Hematopoietic multipotent progenitor cell treated with erythropoietin and hydrocortisone succinate and interleukin-3 and kit ligand, for 6 days (in vitro differentiated cells): ENCODE measurements at places on chromosomes 4 and X.

GRCh38 chr4:20075248-20075871, 176.3 kb upstream of the SLIT2 start:
- no peak for DNase-seq

DNA sequence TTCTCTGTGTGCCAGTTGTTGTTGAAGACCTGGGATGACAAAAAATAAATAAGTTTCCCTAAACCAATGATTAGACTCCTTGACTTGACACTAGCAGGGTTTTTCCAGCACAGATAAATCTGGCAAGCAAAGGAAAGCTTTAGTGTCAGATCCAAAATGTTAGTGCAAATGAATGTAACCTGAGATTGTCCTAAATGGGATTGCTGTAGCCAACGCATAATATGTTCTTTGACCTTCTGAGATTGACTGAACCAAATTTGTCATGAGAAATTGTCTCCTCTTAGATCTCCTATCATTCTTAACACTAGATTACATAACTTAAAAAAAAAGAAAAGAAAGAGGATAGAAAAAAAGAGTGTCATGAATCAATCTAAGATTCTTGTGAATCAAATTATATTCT, 196.5 kb downstream of the RELL1 start:
- no peak for DNase-seq

DNA sequence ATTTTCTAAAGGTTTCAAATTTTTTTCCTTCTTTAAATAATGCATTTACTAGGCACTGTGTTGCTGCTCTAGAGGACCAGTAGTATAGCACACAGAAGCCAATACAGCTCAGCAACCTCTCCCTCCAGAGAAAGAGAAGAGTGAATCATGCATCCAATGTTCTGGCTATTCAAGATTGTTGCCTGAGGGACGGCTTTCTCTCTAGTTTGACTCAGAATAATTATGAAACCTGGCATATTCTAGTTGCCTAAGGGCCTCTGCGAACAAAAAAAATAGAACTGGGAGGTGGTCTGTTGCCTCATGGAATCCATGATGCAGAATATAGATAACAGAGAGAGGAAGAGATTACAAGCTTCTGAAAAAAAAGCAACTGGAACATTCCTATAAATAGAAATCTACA, 1233.3 kb upstream of the PABPC4L start:
- no peak for DNase-seq

DNA sequence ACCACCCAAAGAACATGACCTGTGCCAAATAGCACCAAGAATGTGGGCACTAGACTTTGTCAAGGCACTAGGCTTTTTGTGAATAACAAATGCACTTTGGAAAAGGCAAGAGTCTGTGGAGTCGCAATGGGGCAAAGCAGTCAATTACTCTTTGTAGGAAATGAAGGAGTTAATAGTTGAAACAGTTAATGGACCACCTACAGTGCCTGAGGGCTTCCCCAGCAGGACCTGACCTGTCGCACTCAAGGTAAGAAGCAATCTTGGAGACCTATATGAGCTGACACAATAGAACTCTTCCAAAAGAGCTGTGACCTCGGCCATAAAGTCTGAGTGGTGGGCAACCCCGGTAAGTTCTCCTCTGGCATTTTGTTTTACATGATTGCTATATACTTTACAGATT, 49.2 kb upstream of the CAPN6 start:
- DNase-seq, result no peak

DNA sequence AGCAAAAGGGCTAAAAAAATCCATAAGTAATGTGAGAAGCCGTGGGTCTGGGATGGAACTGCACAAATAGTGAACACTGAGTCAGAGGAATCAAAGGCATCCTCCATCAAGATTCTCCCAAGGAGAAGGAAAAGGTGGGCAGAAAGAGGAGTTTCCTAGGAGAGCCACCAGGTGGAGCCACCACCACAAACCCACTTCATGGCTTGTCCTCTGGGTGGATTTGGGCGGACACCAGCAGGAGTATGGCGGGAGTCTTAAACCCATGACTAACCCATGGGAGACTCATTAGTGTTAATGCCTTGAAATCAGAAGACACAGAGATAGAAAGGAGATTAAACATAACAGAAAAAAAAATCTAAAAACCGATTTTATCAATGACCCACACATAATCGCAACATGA, 147.7 kb downstream of the SH3KBP1 start:
- DNase-seq, result peak; percentile 75

DNA sequence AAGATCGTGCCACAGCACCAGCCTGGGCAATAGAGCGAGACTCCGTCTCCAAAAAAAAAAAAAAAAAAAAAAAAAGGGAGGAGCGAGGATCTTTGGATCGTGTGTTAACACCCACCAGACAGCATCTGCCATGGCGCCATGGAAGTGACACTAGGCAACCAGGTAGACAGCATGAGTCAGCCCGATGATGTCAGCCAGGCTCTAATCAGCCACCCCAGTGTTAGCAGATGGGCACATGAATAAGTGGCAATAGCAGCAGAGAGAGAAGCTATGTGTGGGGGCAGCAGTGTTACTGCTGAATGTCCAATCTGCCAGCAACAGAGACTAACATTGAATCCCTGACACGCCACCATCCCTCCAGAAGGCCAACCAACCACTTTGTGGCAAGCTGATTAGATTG, 6.6 kb downstream of the SYN1 start:
- DNase-seq, result peak; percentile 25

GRCh38 chrX:136475236-136475635, 12.5 kb upstream of the BRS3 start:
- DNase-seq, result no peak

DNA sequence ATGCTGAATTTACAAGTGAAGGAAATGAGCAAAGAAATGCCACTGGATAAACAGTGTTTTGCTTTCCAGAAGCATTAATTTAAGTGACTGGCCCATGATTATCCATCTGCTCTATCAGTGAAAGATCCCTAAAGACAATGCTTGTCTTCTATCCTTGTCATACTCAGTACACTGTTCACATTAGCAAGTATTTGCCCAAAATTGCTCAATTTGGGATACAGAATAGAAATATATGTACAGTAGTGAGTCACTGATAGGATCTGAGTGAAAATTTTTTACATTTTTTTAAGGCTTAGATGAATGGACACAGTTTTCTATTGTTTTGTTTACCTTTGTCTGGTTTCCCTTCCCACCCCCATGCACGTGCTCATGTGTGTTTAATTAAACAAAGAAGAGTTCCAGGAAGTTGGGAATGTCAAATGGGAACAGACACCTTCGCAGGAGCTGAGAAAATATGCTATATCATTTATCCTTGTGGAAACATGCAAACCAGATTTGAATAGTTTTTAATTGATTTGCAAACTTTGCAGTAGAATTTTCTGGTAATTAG, 656.3 kb downstream of the RPA4 start:
- DNase-seq, result no peak

DNA sequence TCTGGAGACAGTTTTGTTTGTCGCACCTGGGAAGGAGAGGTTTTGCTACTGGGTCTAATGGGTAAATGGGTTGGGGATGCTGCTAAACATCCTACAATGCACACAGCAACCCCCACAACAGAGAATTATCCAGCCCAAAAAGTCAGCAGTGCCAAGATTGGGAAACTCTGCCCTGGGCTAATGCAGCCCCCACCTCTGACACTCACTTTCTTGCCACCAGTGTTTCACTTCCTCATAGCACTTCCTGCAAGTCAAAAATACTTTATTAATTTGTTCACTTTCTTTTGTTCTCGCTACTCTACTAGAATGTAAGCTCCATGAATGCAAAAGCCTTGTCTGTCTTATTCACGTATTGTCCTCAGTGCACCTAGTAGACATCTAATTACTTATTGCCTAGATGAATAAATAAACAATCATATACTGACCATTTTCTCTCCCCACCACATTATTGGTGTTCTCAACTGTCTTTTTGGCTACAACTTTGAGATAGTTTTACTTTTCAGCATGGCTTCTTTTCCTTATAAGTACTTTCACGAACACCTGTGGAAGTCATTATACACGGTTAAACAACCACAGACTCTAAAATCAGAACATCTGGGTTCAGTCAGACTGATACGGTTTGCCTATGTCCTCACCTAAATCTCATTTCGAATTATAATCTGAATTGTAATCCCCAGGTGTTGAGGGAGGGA, 82.0 kb upstream of the PITX2 start:
- DNase-seq, result no peak

DNA sequence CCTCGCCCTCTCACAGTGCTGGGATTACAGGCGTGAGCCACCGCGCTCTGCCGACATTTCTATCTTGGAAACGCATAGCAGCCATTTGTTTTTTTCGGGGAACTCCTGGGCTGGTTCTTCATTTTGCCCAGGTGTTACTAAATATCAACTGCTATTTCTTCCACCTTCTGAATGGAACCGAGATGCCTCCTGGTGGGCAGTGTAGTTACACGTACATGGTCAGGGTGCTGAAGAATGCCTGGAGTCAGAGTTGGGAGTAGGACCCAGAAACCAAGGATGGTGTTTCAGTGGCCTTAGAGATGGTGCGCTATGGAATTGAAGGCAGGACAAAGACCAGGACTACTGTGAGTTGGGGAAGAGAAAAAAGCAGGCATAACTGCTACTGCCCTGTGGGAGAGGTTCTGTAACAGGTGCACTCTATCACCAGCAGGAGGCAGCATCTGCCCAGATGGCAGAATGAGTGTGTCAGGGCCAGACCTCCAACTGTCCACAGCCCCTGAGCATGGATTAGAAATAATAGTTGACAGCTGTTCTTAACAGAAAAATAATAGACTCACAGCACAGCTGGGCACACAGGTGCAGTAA, 81.7 kb downstream of the ZC4H2 start:
- peak; percentile 65 for DNase-seq

- no peak for DNase-seq
Observed at GRCh38 chr4:125594056-125594602, 279.4 kb downstream of the FAT4 start.

DNA sequence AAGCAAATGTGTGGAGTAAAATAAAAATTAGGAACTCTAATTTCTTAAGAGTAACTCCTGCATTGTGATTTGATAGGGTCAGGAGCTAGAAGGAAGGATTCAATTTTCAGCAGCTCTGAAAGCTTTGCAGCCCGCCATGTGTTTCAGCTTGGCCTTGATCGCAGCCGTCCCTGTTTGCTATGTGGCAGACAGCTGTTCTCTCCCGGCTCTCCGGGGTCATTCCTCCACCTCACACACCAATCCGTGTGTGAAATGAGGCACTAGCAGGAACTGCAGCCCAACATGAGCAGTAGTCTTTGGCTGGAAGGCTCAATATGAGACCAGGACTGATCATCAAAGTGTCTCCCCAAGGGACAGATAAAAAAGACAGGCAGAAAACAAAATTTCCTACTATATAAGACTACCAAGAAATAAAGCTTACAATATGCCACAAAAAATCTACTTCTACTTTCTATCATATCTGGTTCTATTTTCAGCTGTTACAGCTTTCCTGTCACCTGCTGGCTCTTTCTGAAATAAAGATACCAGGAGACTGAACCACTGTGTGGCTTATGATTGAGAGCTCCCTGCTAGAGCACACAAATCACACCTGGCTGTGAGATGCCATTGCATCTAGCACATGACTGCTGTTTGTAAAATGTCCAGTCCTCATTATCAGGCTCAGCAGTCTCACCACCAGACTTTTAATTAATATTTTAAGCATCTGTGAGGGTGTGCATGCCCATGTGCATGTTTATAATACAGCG, 44.1 kb upstream of the SEC24B start:
- no peak for DNase-seq

DNA sequence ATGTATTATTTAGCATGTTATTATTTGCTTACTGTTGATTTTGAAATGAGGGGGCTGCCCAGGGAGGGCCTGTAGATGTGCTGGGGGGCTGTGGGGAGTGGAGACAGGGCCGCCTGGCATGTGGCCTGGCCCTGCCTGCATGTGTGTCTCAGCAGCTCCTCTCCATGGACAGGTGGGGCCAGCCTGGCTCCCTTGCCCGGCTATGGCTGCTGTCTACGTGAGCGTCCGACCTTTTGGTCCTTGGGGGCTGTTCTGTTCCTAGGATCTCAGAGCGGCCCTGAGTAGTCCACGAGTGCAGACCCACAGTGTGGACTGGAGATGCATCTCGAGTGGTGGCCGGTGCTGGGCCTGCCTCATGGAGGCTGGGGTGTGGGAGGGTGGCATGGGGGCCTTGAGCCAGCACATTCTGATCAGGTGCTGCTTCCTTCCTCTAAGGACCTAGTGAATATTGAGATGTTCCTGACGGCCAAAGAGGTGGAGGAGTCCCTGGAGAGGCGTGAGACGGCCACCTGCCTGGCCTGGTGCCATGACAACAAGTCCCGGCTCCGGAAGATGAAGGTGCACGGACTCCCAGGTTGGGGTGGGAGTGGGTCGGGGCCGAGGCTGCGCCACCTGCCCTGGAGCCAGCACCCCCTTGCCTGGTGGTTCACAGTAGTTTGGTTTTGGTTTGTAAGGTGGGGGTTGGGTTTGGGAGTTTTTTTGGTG, 24.9 kb upstream of the UVSSA start:
- DNase-seq, result no peak

DNA sequence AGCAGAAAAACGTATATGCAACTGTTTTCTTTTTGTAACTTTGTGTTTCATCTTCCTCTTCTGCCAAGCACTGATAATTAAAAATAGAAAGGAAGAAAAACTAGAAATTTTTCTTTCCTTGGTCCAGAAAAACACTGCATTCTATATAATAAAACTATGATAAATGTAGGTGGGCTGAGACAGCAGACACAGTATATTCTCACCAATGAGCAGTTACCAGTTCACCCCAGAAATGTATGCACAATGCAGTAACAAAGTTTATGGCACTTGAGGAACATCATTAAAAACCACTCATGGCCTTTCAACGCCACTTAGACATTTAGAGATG, 79.4 kb downstream of the FAT1 start:
- no peak for DNase-seq

DNA sequence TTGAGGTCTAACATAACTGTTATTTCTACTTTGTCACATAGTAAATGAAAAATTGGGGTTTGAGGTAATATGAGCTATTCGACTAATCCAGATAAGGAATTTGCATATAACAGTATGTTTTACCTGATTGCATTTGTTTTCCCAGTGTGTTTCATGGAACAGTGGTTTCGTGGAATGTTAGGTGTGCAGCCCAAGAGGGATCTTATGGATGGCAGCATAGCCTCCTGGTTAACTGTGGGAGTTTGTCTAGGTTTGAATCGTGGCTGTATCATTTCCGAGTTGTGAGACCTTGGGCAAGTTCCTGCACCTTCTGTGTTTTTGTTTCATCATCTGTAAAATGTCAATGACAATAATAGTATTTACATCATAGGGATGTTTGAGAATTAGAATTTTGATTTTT, 7.9 kb downstream of the BMPR1B start:
- no peak for DNase-seq

- DNase-seq, result no peak
Observed at GRCh38 chrX:41391606-41392005, 55.5 kb upstream of the NYX start.

GRCh38 chrX:8565729-8566128, 101.1 kb downstream of the VCX3B start:
- no peak for DNase-seq

- no peak for DNase-seq
Observed at GRCh38 chrX:24020306-24020876, 6.6 kb downstream of the KLHL15 start.
